ENCODE measurements at places on chromosomes 7 and 10.

GRCh38 chr10:69638642-69639041 is 8.6 kb downstream of the FAM241B start:
- DNase-seq = no peak

GRCh38 chr10:30832001-30832748 is 199.5 kb downstream of the ZNF438 start:
- no peak for DNase-seq

DNA sequence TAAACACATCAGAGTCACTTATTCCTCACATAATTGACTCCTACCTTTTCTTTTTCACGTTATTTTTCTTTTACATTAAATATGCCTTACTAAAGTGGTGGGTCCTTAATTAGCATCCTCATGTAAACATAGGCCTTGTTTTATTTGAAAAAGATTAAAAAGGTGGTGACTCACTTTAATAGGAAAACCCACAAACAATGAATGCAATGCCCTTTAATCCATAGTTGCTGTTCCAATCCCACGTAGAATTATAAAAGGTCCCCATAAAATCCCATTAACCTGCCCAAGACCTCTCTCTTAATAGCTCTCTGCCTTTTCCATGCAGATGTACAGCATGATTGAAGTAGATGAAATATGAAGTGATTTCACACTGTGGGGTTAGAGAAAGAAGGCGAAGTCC is 32.2 kb downstream of the SLC16A12 start:
- no peak for DNase-seq

GRCh38 chr10:77869626-77870420 is 56.7 kb downstream of the DLG5 start:
- no peak for DNase-seq

- no peak for DNase-seq
Measured at GRCh38 chr10:131831561-131831960, 69.2 kb upstream of the PPP2R2D start.

DNA sequence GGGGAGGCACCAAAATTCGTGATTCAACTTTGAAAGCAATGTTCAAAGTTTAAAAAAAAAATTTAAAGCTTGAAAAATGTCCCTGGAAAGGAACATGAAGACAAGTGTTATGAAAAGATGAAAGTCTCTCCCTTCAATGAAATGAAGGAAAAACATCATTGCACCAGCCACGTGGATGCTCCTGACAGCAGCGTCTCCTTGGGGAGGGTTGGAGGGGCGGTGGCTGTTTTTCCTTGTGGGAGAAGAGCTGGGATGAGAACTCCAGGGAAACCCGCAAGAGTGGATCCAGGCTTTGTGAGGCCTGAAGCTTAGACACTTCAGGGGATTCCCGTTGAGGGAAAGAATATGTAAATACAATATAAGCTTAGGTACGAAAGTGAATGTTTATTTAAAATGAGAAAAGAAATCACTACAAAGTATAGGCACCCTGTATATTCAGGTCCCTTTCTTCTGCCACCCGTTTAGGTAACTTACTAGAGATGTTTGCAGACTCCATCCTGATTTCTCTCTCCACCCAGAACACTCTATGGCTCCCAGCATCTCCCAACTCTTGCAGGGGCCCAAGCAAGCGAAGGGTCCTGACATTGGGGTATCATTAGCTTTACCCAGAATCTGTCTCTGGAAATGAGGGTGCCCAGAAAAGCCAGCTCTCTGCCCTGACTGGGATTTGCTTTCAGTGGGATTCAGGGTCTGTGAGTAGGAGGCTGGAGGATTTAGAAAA is 63.1 kb upstream of the BAIAP2L1 start:
- DNase-seq = no peak

GRCh38 chr10:63115732-63116383 is 17.3 kb upstream of the NRBF2 start:
- DNase-seq = peak; percentile 92

DNA sequence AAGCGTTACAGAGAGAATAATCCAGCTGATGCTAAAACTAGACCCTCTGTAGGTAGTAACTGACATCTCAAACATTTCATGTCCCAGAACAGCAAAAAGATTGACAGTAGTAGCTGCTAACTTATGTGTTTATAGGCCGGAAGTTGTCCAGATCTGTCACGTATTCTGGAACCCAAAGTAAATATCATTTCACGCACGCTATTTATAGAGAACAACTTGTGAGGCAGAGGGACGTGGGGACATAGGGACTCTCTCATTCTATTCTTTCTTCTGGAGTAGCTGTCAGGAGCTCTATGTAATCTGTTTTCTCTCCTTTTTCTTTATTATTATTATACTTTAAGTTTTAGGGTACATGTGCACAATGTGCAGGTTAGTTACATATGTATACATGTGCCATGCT is 22.3 kb downstream of the AGK start:
- no peak for DNase-seq

DNA sequence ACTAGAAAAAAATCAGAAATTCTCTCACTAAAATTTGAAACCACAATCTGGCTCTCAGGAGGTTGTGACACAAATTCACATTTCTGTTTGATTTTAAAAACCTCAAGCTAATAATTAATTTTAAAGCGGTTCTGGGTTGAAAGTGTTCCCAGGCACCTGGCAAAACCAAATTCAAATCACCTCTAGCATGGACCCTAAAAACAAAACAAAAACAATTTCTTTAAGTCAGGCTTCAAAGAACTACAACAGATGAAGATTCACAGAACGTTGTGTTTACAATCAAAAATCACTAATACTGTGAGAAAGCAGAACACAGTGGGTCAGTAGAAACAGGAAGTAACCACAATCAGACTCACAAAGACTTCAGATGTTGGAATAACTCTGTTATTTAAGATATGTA is 7.2 kb upstream of the RELN start:
- no peak for DNase-seq

- no peak for DNase-seq
Measured at GRCh38 chr10:30488316-30488715, 54.3 kb downstream of the MAP3K8 start.

GRCh38 chr7:74289659-74290552 is 699 bp downstream of the CLIP2 start:
- no peak for DNase-seq

- no peak for DNase-seq
Measured at GRCh38 chr7:73395538-73396503, 37.8 kb upstream of the FZD9 start.

DNA sequence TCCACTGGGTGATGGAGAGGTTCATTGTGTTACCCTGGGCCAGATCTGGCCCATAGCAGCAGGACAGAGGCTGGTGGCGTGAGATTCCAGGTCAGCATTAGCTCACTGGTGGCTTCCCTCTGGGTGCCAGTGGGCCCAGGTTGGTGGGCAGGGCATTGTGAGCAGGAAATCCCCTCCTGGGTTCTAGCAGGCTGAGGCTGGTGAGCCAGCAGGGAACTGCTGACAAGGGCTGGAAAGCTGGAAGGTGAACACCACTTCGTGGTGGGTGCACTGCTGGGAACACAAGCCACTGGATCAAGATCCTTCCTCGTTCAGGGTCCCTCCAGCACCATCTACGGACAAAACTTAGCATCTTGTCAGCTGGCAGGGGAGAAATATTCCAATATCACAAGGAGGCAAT is 259.2 kb upstream of the FZD1 start:
- no peak for DNase-seq

DNA sequence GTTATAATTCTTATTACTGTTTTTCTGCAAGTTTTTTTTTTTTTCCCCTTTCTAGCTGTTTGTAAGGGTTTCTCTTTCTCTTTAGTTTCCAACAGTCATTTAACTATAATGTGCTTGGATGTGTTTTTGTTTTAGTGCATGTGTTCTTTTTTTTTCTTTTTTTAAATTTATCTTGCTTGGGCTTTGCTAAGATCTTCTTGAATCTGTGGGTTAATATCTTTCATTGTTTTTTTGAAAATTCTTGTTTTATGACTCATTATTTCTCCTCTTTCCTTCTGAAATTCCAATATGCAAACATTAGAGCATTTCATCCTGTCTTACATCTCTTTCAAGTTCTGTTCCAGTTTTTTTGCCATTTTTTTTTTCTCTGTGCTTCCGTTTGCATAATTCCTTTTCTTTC is 5.7 kb upstream of the HK1 start:
- no peak for DNase-seq

DNA sequence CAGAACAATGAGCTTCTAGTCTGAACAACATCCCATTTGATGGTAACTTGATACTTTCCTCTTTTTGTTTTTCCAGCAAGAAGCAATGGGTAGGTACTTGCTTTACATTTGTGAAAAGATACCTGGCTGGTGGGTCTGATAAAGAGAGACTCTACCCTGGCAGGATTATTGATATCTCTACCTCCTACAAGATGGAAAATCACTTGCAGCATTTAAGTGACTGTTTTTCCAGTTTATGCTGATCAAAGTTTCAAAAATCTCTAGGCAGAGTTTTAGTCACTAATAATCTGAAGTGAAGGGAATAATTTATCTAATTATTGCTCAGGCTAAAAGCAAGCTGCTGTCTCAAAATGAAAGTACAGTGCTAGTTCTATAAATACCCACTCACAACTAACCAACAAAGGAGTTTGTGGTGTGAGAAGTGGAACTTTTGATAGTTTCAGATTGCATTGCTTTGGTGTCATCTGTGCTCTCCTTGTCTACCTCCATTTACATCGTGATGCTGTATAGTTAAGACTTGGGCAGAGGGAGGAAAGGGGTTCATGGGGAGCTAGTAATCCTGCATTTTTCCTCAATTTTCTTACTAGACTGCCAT is 86.0 kb upstream of the ANKRD1 start:
- DNase-seq = no peak

GRCh38 chr7:108454674-108455550 is 1.3 kb downstream of the NRCAM start:
- no peak for DNase-seq

DNA sequence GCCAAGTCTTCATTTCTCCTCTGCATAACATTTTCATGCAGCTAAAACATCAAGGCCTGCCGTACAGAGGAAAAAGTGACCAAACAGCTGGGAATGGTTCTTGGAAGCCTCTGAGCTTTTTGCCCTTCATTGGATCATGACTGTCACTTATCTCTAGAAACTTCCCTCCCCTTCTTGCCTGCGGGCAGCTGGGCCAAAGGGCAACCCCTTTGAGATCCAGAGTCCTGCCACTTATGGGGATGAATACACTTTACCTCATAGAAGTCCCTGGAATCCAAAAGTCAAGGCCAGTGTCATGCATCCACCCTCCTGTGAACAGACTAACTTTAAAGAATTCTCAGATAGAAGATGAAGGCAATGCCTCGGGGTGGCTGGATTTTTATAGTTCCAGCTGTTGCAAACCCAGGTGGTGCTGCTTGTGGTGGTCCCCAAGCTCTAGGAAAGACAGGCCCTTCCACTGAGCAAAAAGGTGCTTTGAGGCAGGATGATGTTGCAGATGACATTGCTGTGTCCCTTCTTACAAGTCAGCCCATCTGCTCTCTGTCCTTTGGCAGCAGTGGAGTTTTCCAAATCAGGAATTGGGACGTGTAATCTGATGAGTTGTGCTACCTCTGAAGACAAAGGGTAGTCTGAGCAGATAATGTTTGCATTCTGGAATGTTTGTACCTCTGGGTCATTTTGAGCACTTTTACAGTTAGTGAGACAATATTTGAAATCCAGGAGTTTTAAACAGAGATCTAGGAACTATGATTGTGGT is 64.2 kb downstream of the LRMDA start:
- DNase-seq = no peak

GRCh38 chr7:108455551-108455997 is 662 bp downstream of the NRCAM start:
- DNase-seq = no peak

GRCh38 chr7:112420236-112420861 is 29.9 kb upstream of the IFRD1 start:
- no peak for DNase-seq

DNA sequence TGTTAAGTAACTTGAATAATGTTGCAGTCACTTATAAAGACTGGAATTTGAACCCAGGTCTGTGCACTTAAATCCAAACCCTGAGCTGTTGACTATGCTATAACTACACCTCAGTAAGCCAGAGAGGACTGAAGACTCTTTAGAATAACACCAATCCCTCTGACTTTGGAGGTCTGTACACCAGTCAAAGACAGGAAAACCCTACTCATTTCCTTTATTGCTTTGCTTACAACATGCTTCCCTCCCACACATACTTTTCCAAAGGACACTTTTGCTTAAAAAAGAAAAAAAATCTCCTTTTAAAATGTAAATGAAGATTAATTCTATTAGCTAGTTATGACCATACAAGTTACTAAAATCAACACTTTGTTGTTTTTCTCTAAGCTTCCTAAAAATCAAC is 184.7 kb upstream of the KCTD7 start:
- DNase-seq = no peak

DNA sequence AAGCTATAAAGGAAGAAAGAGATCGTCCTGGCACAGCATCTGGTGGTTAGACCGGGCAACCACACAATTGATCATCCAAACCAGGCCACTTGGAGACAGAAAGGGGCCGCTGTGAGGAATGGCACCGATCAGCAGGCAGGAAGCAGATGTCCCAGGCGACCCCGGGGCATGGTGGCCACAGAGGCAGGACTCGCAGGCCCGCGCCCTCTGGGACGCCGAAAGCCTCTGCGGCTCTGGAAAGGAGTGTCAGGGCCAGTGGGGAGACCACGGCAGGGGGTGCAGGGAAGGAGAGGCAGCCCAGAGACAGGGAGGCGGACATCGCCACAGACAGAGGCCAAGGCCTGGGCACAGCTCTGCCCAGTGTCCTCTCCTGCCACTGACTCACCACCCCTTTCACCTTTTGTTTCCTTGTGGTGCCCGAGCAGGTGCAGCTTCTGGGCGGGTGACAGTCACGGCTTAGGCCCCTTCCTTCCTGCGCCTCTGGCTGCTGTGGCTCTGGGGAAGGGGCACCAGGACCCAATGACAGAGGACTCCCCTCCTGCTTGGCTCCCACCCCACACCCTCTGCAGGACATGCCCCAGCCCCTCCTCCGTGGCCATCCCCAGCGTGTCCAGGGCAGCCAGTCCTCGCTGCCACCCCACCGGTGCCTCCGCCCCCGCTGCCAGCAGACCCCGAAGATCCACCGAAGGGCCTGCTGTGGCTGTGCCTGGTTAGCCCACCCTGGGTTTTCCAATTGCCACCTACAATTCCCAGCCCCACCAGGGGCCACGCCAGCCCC is 10.9 kb downstream of the STK32C start:
- no peak for DNase-seq

- no peak for DNase-seq
Measured at GRCh38 chr7:44155191-44156185, 14.4 kb upstream of the MYL7 start.

DNA sequence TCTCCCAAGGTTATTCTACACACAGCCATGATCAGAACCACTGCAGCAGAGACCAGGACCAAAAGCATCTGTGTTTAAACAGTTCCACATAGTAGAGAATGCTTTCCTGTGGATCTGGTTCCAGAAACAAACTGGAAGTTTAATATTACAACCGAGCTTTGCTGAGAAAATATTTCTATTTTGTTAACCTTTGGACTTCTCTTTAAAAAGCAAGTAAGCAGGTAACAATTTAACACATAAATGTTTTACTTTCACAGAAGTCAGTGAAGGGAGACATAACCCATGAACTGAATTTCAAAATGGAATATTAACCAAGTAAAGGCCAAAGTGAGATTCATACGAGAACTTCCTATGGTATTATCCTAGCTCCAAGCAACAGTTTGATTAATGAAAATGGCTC is 98.6 kb upstream of the PHYHIPL start:
- no peak for DNase-seq
